ENCODE measurements at places on chromosomes 2 and 18.
A peak's percentile ranks its signal among the peaks of the same experiment; 100 is the strongest.

GRCh38 chr2:26326514-26326913, 19.4 kb upstream of the SELENOI start:
- DNase-seq = no peak

DNA sequence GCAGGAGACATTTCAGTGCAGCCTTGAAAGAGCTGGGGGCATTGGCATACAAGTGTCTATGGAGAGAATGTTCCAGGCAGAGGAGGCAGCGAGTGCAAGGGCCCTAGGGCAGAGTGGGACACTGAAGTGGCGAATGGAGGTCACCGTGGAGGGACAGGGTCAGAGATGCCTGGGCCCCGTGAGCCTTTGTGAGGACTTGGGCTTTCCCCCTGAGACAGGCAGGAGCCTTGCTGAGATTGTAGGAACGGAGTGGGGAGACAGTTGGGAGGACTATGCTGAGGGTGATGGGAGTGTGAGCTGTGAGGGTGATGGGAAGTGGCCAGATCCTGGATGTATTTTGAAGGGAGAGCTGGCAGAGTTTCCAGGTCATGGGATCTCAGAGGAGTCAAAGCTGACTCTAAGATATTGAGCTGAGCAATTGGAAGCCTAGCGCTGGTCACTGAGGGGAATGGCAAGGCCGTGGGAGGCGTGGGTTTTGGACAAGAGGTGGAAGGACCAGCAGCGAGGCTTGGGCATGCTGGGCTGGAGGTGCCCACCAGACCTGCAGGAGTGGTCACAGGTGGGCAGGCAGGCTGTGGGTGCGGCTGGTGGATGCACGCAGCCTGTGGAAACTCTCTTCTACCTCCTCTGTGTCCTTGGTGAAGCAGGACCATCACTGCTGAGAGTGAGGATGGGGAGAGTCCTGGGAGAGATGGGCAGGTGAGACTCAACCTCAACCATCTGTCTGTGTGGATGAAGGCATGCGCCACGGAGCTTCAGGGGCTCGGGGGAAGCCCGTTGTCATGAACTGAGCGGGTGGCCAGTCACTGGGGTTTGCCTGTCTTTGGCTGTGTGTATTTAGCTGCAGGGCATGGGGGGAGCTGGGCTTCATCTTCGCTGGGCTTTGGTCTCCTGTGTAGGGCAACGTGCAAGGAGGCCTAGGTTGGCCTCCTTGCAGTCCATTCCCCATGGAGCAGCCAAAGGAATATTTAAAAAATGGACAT, 241.2 kb upstream of the HS6ST1 start:
- no peak for DNase-seq

DNA sequence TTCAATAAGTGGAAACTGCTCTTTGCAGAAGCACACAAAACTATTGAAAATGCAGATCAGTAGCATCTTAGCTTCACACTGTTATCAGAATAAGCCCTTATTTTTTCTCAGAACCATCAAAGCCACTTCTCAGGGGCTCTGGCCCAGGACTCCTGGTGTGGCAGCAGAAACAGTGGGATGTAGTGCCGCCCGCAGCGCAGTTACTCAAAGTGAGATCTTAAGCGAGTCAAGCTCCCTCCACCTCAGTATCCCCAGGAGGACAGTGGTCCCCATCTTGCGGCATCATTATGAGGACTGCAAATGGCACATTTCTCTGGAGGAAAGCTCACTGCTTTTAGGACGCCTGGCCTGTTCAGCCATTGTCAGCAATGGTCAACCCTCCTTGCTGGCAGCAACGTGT, 60.0 kb downstream of the MBP start:
- DNase-seq = no peak

- no peak for DNase-seq
These were observed 73.2 kb downstream of the BCL11A start for GRCh38 chr2:60480089-60480773.

DNA sequence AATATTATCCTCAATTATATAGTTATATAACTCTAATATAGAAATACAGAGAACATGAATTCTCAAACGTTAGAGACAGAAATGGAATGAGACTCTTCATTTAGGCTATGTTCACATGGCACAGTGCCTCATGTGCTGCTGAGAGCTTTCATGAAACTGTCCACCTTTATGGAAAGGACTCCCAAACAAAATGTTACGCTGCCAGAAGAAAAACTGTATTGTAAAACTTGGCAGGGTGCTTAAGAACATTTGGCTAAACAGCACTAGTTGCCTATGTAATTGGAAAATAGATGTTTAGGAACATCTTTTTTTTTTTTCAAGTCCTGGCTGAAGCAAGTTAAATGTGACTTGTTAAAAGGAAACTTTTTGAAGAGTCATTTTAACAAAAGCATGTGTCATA, 396.0 kb downstream of the ERBB4 start:
- DNase-seq = no peak

DNA sequence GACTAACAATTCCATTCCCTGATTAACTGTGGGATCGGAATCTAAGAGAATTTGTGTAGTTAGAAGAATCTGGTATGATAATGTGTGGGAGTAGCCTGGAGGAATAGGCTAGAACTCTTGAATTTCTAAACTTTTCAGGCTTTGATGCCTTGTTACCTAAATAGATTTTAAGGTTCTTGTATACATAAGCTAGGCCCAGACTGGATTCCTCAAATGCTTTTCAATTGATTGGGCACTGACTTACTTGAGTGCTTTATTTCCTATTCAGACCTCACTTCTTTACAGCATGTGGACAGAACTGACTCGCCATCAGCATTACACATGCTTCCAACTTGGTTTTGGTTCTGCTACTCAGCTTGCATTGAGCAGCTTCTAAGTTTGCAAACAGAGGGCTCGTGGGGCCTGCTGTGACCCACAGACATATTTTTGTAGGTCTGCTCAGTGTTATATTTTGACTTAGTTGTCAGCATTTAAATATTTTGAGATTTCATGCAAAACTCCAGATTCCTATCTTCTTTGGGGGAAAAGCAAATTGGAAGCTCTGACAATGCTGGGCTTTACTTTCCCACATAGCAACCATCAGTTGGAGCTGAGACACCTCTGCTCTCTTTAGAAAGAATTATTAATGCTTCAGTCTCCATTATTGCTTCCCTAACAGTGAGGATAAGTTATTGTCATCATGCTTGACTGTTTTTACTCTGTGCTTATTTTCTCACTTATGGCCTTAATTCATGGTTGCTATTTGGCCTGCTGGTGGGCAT, 5.7 kb downstream of the PARD3B start:
- peak; percentile 86 for DNase-seq

GRCh38 chr2:75607988-75608683, 38.4 kb upstream of the MRPL19 start:
- DNase-seq = no peak

DNA sequence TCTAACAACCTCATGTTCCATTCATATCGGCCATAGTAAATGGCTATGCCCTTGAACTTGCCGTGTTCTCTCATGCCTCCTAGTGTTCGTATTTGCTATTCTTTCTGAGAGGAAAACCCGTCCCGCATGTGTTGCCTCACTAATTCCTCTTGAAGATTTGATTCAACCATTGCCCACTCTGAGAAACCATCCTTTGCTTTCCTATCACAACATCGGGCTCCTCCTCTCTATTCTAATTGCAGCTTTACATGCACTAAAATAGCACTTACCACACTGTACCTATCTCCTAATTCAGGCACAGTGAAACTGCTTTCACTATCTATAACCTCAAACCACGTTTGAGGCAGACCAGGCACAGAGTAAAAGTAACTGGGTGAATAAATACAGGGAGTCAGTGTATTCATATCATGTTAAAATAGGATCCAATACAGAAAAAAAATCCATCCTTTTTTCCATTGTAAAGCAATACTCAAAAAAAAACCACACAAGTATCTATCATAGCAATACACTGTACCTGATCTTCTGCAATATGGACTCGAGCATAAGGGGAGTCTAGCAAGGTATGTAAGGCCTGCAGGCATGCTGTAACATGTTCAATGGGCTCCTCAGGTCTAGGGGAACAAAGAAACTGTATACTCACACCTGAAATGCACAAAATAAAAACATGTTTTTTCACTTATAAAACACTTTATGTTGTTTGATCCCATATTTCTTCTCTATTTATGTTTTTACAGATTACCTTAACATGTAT, 39.0 kb upstream of the STRN start:
- DNase-seq = no peak

GRCh38 chr2:60966507-60967405, 50.8 kb upstream of the PEX13 start:
- no peak for DNase-seq

GRCh38 chr18:33404244-33404873, 36.2 kb downstream of the CCDC178 start:
- DNase-seq = no peak

DNA sequence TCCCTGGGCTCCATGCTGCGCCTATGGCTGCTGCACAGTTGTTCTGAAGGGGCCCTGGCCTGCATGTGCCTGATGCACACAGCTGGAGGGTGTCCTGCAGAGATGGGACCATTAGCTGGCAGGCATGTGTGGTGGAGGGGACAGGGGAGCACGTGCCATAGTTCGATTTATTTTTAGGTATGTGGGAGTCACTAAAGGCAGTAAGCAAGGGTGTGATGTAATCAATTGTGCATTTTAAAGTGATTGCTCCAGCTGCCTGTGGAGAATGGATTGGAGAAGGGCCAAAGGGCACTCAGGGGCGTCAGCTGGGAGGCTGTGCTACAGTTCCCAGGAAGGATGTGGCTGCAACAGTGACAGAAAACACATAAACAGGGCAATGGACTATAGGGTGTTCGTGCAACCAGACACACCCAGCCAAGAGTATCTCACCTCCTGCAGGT, 205.1 kb downstream of the ARL4C start:
- no peak for DNase-seq

- DNase-seq = no peak
These were observed 15.9 kb downstream of the DYM start for GRCh38 chr18:49444581-49444980.

GRCh38 chr2:120883607-120884440, 148.2 kb downstream of the GLI2 start:
- no peak for DNase-seq

DNA sequence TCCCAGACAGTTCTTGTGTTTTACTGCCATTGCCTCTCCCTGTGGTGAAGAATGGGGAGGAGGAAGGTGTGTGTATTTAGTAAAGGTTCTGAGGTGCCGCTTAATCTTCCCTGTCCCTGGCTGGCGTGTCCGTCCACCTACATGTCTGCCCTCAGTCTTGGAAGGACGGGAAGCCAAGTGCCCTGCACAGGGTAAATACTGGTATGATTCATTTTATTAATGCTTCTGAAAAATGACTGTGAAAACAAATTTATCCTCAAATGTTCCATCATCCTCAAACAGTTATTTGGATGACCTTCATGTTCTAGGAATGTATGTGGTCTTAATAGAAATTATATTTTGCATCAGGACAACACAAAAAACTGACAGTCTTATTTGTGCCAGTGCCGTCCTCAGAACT, 6.6 kb downstream of the EPAS1 start:
- DNase-seq = no peak

Measured in AG04450 (cell line).